Osteoblast (primary cell): ENCODE measurements at places on chromosomes 12 and 14. TPM values are rescaled to one million over a fixed set of nuclear protein-coding genes. Genes with fewer than 3 reads are reported as not detected.

The CACNA2D4 gene
- 0.72 and 0.88 TPM in 2 replicates for total RNA-seq

The RFX4 gene
- not detected in 2 replicates for total RNA-seq

The KRT78 gene
- not detected in 2 replicates for total RNA-seq

The SLC25A47 gene
- not detected in 2 replicates for total RNA-seq

The NT5DC3 gene
- total RNA-seq, result 10.1 and 10.6 TPM in 2 replicates

The SLC8A3 gene
- total RNA-seq, result under 0.01 TPM in 2 replicates

The INHBE gene
- total RNA-seq, result 0.88 and 3.3 TPM in 2 replicates

The NANOG gene
- total RNA-seq, result under 0.01 TPM in 1 of 2 replicates, not detected in the other

The HOXC12 gene
- under 0.01 TPM in 1 of 2 replicates, not detected in the other for total RNA-seq

The TRMT61A gene
- 9.0 and 10.6 TPM in 2 replicates for total RNA-seq

The ANKS1B gene
- 2.2 and 2.4 TPM in 2 replicates for total RNA-seq

The ACSS3 gene
- 22.4 and 35.4 TPM in 2 replicates for total RNA-seq

The FICD gene
- total RNA-seq, result 5.4 and 7.7 TPM in 2 replicates

The LBHD2 gene
- not detected in 2 replicates for total RNA-seq

The GTF2H3 gene
- total RNA-seq, result 35.9 and 38.7 TPM in 2 replicates

The PZP gene
- total RNA-seq, result not detected in 2 replicates

The LEMD3 gene
- 21.5 and 27.5 TPM in 2 replicates for total RNA-seq

The TCL1B gene
- total RNA-seq, result not detected in 2 replicates

DNA sequence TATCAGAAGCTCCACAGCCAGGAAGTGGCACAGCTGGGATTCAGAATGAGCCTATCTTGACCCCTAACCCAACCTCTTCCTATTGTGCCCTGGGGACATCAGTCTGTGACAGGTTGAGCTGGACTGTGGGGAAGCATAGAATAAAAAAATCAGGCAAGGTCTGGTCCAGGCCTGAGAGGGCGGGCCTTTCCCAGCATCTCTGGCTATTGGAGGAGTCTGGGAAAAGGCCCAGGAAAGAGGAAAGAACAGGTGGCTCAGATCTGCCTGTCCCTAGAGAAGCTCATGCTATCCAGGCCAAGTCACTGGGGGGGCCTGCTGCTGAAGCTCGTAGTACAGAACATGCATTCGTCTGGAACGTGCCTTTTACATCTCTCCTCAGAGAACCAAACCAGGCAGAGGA, 100.5 kb downstream of the PPM1H start:
- DNase-seq, result no peak

- peak; percentile 36 for DNase-seq
Observed at GRCh38 chr12:93451423-93452158, 9.8 kb upstream of the UBE2N start.

- DNase-seq, result no peak
Observed at GRCh38 chr14:97995531-97995930, 1198.3 kb downstream of the VRK1 start.

DNA sequence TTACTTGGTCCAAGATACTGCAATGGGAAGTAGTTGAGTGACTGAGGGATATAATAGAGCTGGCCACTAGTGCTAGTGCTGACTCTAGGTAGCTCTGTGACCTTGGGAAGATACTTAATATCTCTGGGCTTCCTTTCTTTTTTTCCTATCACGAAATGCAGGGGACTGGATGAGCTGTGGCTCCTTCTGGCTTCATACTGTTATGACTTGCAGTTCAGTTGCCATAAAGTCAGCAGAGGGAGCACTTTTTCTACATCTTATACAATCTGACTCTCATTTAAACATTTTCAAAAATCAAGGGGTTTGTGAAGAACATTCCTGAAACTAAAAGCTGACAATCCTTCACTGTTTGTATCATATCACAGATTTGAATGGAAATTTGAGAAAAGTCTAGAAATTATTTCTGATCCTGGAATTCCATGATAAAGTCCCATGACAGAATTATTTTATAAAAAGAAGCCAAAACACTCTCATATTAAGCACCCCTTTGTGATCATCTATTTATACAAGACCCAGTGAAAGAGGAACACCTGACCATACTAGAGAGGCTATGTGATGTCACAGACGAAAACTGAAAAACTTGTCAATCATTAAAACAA, 5.3 kb downstream of the BHLHE41 start:
- DNase-seq, result no peak

- peak; percentile 36 for DNase-seq
Observed at GRCh38 chr14:92510972-92511371, 2.6 kb upstream of the RIN3 start.

DNA sequence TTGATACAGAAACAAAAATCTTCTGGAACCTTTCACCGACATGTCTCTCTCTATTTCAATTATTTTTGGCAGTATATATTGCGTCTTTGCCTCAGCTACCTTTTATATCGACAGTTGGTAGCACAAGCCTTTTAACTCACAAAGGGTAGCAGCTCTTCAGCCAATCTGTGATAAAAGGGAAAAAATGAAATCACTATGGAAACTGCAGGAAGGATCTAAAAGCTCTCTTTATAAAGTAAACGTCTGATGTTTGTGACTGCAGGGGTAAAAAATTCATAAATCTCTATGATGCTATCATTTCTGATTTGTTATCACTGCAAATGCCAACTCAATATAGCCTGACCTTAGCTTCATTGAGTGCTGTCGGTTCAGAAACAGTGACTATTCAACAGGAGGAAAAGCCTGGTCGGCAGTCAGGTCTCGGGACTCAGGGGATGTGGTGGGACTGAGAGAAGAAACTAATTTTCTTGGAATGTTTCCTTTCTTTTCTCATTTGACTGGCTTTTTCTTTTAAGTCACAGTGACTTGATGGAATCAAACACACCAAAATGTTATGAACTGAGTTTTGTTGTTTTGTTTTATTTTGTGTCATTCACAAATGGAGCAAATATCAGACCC, 5.9 kb upstream of the RMST start:
- DNase-seq, result no peak

- DNase-seq, result no peak
Observed at GRCh38 chr14:103156651-103157378, 33.6 kb downstream of the TNFAIP2 start.

GRCh38 chr12:132133952-132134652, 10.0 kb downstream of the DDX51 start:
- DNase-seq, result peak; percentile 56

DNA sequence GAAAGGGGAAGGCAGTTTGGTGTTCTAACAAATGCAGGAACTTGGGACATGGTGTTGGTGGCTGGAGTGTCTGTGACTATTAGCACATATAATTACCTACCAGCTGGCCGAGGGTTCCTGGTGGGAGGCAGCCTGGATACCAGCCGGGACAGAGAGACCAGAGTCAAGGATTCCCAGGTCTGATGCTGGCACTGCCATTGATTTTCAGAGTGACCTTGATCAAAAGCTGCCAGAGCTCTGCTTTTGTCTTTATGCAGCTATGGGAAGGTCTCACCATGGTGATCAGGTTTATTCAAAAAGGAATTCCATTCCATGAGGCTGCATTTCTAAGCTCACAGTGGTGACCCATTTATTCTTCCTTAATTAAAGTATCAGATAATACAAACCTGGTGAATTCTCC, 101.0 kb upstream of the PWP1 start:
- DNase-seq, result no peak

- no peak for DNase-seq
Observed at GRCh38 chr14:91344096-91344495, 73.5 kb downstream of the CCDC88C start.

DNA sequence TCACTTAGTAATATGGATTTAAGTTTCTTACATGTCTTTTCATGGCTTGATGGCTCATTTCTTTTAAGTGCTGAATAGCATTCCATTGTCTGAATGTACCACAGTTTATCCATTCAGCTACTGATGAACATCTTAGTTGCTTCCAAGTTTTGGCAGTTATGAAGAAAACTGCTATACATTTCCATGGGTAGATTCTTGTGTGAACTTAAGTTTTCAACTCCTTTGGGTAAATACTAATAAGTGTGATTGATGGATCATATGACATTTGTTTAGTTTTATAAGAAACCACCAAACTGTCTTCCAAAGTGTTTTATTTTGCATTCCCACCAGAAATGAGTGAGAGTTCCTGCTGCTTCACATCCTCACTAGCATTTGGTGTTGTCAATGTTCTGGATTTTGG, 119.2 kb downstream of the NAV3 start:
- no peak for DNase-seq

DNA sequence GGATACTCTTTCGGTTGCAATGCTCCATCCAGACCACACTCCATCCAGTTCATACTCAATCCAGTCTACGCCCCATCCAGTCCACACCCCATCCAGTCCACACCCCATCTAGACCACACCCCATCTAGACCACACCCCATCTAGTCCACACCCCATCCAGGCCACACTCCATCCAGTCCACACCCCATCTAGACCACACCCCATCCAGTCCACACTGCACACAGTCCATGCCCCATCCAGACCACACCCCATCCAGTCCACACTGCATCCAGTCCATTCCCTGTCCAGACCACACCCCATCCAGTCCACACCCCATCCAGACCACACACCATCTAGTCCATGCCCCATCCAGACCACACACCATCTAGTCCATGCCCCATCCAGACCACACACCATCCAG, 116.0 kb upstream of the RTL1 start:
- DNase-seq, result no peak

DNA sequence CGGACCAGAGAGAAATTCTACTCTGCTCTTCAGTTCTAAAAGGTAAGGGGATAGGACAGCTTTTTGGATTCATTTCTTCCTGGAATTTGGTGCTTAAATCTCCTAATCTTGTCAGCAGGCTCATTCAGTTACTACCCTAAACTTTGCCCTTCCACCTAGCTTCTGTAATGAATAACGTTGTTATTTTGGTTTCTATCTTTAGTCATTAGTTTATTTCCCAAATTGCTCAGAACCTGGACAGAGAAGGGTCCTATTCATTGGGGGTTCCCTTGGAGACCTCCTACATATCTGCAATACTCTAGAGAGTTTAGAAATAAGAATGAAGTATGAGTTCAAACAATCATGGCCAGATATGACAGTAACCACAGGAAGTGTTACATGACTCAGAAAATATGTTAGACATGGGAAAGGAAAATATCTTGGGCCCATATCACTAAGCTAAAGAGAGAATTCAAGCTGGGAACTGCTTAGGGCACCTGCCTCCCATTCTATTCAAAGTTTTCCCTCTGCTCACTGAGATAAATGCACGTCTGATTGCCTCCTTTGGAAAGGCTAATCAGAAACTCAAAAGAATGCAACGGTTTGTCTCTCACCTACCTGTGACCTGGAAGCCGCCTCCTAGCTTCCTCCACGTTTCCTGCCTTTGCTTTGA, 87.9 kb downstream of the GAS2L3 start:
- DNase-seq, result peak; percentile 39

GRCh38 chr14:101256266-101256665, 305.0 kb upstream of the DIO3 start:
- peak; percentile 21 for DNase-seq

DNA sequence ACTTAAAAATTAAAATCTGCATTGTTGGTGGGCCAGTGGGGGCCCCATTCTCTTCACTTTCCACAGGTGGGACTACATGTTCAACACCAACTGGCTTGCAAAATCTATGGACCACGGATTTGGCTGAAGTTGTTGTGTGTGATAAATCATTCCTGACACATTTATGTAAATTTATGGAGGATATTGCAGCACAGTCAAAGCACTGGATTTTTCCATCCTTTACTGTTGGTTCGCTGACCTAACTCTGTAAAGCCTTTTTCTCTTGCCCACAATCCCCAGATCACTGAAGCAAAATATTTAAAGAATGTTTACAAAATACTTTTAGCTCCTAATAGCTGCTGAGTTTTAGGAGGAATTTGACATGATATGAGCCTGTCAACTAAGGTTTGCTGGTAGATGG, 219.7 kb upstream of the PRICKLE1 start:
- no peak for DNase-seq

DNA sequence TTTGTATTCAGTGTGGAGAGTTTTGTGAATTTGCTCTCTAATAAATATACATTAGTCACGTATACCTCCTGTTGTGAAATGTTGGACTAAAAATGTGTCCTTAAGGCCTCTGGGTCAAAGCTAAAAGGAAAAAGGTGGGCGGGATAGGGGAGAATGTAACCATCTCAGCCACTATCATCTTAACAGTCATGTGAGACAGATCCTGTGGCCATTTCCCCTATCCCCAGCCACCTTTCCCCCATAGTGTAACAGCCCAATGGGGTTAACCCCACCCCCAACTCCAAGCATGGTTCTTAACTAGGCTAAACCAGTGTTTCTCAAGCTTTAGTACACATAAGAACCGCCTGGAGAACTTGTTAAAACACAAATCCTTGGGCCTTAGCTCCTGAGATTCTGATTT, 6.5 kb upstream of the ITPR2 start:
- DNase-seq, result no peak

GRCh38 chr14:94601884-94602391, 10.3 kb upstream of the SERPINA3 start:
- DNase-seq, result peak; percentile 91

DNA sequence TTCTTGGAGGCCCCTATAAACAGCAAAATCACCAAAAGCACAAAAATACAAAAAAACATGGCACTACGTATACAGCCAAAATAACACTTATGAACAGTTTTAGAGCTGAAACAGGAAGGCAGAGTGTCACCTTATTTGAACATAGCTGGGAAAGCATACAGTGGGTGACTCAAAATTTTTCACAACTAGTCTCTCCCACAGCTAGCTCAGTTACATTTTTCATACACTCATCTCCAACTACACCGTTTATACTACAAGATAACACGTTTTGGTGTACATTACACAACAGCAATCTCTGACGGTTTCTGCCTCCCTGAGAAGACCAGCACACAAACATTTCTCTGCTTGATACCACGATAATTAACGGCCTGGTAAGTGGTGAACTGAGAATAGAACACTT, 2.9 kb downstream of the RAD52 start:
- DNase-seq, result no peak

GRCh38 chr14:55912344-55912743, 205.9 kb upstream of the PELI2 start:
- peak; percentile 32 for DNase-seq

- no peak for DNase-seq
Observed at GRCh38 chr14:36856095-36856878, 194.6 kb downstream of the PAX9 start.

GRCh38 chr12:6850796-6851152, 312 bp downstream of the CDCA3 start:
- peak; percentile 66 for DNase-seq

GRCh38 chr14:92794547-92794941, 439 bp downstream of the GOLGA5 start:
- no peak for DNase-seq

- no peak for DNase-seq
Observed at GRCh38 chr14:84225268-84225667, 1304.7 kb upstream of the FLRT2 start.

- DNase-seq, result peak; percentile 84
Observed at GRCh38 chr12:122990961-122991622, 10.6 kb downstream of the ARL6IP4 start.

- no peak for DNase-seq
Observed at GRCh38 chr14:20799456-20799891, 3.2 kb downstream of the RNASE1 start.

- DNase-seq, result no peak
Observed at GRCh38 chr14:50055461-50056228, 60.7 kb downstream of the VCPKMT start.

GRCh38 chr14:62943202-62943601, 102.1 kb downstream of the KCNH5 start:
- no peak for DNase-seq

DNA sequence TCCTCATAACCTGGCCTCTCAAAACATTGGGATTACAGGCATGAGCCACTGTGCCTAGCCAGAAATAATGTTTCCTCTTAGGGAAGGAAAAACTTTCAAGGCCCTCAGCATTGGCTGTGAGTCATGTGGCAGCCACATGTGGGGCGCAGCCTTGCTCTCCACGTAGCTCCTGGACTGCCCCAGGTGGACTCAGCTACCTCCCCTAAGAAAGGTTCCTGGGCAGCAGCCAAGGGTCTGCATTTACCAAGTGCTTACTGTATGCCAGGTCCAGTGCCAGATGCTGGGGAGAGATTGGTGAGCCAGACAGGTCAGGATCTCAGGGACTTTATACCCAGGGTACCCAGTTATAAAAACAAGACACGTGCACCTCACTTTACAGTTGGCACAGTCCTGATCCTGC, 3.7 kb upstream of the TRPV4 start:
- peak; percentile 65 for DNase-seq
